Kidney epithelial cell (primary cell): ENCODE measurements at places on chromosomes 5 and 9. TPM values are rescaled to one million over a fixed set of nuclear protein-coding genes. Genes with fewer than 3 reads are reported as not detected.

Gene TNFAIP8
- total RNA-seq = 35.8 and 40.0 TPM in 2 replicates

Gene LCN15
- not detected in 2 replicates for total RNA-seq

Gene CDC20B
- total RNA-seq = 0.27 TPM in 1 of 2 replicates, not detected in the other

Gene POU5F2
- total RNA-seq = 0.29 and 0.62 TPM in 2 replicates

Gene CCL28
- 4.7 and 7.5 TPM in 2 replicates for total RNA-seq

Gene SLC36A3
- total RNA-seq = not detected in 2 replicates

Gene ADAMTSL2
- 0.54 and 1.2 TPM in 2 replicates for total RNA-seq

Gene NPR3
- 0.07 and 0.13 TPM in 2 replicates for total RNA-seq
